Umbilical cord (tissue), 2 donors: ENCODE measurements at places on chromosomes 16 and 17. TPM values are rescaled to one million over a fixed set of nuclear protein-coding genes. Genes with fewer than 3 reads are reported as not detected.

- no peak for DNase-seq
These were observed 7.5 kb downstream of the TENT4B start for GRCh38 chr16:50160495-50161164.

GRCh38 chr17:9544221-9544620 is 31.4 kb downstream of the STX8 start:
- DNase-seq = no peak

GRCh38 chr16:46886764-46887523 is 2.8 kb downstream of the GPT2 start:
- no peak for DNase-seq

DNA sequence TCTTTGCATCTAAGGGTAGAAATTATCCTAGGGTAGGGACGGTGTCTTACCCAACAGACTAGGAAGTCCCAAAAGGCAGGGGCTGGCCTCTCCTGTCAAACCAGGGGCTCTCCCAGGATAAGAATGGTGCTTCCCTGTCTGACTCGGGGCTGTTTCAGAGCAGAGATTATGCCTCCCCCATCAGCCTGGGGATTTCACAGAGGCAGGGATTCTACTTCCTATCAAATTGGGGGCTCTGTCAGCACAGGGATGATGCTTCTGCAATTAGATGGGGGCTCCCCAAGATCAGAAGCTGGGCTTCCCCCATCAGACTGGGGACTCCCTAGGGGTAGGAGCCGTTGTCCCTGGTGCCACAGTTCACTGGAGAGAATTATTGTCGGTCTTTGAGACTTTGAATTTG is 2.3 kb downstream of the NXPH3 start:
- no peak for DNase-seq

GRCh38 chr16:1645914-1646525 is 32.1 kb upstream of the JPT2 start:
- DNase-seq = peak; percentile 15

Gene ZCCHC14
- 13.7 TPM for total RNA-seq

Gene C16orf92
- 8.9 TPM for total RNA-seq

DNA sequence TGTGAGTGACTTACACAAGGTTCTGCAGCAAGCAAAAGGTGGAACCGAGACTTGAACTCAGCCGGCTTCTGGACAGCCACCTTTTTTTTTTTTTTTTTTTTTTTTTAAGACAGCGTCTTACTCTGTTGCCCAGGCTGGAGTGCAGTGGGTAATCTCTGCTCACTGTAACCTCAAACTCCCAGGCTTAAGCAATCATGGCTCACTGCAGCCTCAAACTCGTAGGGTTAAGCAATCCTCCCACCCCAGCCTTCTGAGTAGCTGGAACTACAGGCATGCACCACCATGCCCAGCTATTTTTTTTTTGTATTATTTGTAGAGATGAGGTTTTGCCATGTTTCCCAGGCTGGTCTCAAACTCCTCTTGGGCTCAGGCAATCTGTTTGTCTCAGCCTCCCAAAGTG is 55.2 kb upstream of the GOT2 start:
- no peak for DNase-seq

- peak; percentile 81 for DNase-seq
These were observed 117.0 kb upstream of the MAF start for GRCh38 chr16:79717333-79718137.

- peak; percentile 27 for DNase-seq
These were observed 19.7 kb downstream of the TEX2 start for GRCh38 chr17:64243340-64243739.

Gene PABPN1L
- 1.7 TPM for total RNA-seq

DNA sequence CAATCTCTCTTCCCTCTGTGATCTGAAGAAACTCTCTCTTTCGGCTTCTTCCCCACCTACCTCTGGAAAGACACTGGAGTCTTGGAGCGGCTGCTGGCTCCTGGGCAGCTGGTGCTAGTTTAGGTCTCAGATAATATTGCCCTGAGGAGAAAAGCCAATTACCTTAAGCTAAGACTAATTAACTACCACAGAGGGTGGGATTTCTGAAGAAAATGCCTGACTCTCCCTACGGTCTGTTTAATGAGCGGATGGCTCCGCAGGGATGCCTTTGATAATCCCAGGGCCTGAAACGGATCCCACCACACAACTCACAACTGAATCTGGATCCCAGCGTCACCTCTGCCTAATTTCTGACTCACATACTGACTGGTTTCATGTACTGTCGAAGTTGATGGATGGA is 127.0 kb upstream of the NLRP1 start:
- no peak for DNase-seq

GRCh38 chr17:28763137-28763799 is 19.5 kb downstream of the TRAF4 start:
- no peak for DNase-seq

Gene CLDN9
- total RNA-seq = not detected

Gene KRTAP9-7
- not detected for total RNA-seq

Gene KRTAP2-4
- total RNA-seq = not detected
